ENCODE measurements at places on chromosomes 11 and 22.
A peak's percentile ranks its signal among the peaks of the same experiment; 100 is the strongest.

DNA sequence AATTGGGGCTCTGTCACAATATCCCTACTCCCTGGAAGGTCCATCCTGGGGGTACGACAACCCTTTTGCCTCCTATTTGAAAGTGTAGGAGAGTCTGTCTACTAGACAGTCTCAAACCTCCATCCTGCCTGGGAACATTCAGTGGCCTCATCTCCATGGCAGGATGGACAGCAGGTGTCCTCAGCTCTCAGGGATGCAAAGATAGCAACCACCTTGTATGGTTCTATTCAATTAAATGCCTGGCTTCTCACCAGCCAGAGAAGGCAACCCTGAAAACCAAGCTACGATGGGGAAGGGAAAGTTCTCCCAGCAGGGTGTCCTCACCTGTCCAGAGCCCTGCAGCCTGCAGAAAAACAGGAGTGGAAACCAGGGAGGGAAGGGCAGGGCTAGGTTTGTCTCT lies 164.9 kb downstream of the MIAT start:
- no peak for DNase-seq

DNA sequence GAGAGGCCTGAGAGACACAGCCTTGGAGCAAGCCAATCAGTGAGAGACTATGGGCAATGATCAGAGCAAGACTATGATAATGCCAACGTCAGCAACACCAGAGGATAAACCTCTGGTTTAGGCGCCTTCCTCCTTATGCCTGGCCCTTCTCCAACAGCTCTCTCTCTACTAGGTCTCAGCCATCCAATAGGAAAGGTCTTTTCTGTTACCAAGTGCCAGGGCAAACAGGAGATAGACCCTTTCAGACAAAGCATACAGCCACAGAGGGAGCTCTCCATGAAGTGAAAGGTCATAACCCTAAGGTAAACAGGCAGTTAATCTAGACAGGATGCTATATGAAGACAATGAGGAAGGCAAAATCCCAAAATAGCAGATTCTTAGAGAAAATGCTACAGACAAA lies 9.5 kb downstream of the STK33 start:
- DNase-seq = no peak

- no peak for DNase-seq
Measured at GRCh38 chr11:75068993-75069392, 27.7 kb downstream of the OR2AT4 start.

GRCh38 chr11:22807855-22808570 lies 21.6 kb downstream of the SVIP start:
- DNase-seq = no peak

GRCh38 chr11:33376331-33377310 lies 119.4 kb downstream of the HIPK3 start:
- no peak for DNase-seq

DNA sequence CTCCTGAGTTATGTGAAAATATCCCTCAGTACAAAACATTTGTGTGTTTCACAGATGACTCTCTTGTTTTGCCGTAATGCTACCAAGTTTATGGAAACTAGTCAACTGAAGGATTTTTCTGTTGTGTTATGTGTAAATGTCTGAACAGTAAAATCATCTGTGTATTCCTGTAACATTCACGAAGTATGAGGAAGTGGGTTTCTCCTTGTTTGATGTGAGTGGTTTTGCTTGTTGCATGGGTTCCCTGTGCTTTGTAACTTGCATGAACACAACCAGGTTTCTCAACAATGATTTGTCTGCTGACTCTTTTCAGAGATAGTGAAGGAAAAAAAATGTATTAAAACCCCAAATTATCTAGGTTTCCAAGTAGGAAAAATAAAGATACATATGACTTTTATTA lies 138.1 kb downstream of the PGR start:
- DNase-seq = no peak

- DNase-seq = peak; percentile 17
Measured at GRCh38 chr11:33779849-33780528, 5.7 kb upstream of the FBXO3 start.

DNA sequence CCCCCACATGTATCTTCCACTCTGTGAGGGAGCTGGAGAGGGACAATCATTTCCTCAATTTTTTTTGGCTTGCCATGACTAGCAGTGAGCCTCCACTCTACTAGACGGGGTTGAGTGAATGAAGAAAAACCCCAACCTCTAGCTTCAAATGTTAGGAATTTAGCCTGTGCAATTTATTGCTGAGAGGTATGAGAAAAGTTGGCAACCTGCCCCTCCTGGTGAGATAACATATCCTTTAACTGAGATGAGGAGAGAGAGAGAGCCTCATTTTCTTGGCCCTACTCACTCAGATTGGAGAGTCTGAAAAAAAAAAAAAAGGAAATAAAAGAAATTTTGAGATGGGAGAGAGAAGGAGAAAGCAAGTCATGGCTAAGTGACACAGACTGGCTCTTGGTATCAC lies 218.2 kb upstream of the CARD18 start:
- DNase-seq = no peak

GRCh38 chr11:66112041-66112491 lies 42.0 kb downstream of the PACS1 start:
- no peak for DNase-seq

DNA sequence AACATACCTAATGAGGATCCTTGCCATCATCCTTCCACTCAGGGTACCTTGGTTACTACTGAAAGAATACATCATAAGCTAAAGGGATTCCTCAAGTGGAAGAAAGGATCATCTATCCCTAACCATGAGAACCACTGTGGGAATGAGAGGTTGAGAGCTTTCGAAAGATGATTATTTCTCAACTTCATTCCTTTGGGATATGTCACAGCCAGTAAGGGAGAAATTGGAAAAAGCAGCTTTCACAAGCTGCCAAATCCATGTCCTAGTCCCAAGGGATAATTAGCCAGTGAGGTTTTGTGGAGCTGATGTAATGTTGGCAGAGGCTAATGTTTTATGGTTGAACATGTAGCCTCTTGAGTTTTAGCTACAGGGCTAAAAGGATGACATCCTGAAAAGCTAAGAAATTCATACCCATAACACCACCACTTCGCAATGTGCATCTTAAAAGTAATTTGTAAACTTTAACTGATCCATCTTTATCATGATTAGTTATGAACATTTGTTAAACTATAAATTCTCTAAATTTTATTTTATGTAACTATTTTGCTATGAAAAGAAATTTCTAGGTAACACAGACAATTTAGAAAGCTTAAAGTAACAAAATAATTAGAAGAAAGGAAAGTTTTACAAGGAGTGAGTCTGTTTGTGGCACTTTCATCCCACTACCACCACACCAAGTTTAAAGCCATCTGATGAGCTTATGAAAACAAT lies 123.9 kb downstream of the MRTFA start:
- no peak for DNase-seq

- DNase-seq = no peak
Measured at GRCh38 chr11:63906585-63906984, 10.4 kb downstream of the RCOR2 start.

DNA sequence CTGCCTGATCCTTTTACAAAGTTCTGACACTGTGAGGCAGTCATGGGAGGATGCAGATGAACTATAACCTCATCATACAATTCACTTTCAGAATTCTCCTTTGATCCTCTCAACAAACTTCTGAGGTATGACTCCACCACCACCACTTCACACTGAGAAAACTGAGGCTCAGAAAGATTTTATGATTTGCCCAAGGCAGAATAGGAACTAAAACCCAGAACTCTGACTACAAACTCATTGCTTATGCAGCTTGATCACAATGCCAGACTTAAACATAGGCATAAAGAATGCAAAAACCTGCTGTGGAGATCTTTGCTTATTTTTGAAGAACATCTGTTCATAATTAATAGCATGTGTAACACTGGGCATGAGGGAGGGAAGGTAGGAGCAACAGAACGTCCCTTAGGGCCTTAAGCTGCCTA lies 20.4 kb downstream of the FAM168A start:
- DNase-seq = no peak

DNA sequence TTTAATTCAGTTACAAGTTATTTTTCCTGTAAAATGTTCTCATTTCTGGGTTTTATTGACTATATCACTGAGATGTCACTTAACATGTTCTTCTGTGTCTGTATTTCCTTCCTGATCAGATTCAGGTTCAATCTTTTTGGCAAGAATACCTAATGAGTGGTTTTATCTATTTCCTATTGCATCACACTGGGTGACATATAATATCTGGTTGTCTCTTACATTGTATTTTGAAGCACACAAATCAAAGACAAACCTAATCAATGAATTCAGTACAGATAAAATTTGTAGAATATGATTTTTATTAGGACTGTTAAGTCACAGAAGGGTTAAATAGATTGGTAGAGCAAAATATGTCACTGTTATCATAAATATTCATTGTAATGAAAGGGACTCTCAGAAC lies 60.4 kb downstream of the BCL2L13 start:
- DNase-seq = no peak

DNA sequence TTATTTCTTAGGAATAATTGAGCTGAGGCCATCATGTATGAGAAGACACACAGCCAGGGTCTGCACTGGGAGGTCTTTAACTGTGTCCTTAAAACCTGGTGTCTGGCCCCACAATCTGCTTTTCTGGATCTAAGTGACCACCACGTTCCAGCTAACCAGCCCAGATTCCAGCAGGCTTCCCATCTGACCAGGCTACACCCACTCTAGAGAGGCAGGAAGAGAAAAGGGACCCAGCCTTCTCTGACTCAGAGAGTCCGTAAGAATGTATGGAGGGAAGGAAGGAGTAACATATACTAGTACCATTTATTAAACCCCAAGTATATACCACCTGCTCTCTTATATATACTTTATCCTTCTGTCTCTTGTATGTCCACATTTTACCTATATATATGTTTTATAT lies 80.1 kb downstream of the LDLRAD3 start:
- no peak for DNase-seq

- no peak for DNase-seq
Measured at GRCh38 chr11:126485986-126486635, 130.6 kb downstream of the ST3GAL4 start.

DNA sequence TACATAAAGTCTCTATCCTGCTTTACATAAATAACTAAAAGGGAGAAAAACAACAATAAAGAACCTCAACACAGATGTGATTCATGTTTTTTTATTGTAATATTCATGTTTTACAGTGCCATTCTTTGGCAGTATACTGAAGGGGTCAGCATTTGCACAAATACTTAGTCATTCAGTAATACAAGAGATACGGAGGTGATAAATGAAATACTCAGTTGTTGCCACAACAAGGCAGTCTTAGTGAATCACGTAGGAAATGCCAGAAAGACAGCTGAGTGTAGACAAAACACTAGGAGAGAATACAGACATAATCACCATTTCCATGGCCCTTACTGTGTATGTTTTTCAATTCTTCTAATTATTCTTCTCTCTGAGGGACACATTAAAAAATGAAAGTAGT lies 910.4 kb downstream of the METTL15 start:
- peak; percentile 39 for DNase-seq

DNA sequence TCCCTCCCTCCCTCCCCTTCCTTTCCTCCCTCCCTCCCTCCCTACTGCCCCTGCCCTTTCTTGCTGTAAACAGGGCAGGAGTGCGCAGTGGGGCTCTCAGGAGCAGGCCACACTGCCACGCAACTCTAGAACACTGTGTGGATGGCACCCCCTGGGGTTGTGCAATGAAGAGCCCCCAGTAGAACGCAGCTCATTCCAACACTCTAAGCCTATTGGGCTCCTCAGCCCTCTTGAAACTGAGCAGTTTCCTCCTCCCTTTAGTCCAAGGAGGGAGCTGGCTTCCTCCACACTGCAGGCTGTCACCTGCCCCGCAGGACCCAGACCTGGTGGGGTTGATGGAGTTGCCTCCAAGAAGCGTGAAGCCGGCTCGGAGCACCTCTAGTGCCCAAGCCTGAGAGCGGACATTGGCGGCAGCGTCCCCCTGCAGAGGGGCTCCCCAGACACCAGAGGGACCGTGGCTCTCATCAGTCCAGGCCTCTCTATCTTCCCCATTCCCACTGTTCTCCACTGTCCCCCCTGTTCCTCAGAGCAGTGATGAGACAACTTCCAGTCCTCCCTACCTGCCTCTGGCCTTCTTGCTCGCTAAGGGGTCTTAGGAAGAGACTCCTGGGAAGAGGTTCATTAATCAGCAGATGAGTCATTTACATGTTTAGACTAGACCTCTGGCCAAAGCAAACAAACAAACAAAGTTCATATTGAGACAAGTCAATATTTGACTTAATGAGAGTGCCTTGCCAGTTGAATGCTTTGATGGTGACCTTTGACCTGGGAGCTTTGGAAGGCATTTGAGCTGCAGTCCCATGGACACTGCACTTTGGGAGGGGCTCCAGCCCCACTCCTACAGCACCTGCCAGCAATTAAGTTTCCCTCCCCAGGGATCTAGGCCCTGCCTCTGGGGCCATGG lies 64.0 kb downstream of the RPUSD4 start:
- DNase-seq = no peak

GRCh38 chr11:74492084-74492483 lies 1.4 kb downstream of the LIPT2 start:
- DNase-seq = no peak

DNA sequence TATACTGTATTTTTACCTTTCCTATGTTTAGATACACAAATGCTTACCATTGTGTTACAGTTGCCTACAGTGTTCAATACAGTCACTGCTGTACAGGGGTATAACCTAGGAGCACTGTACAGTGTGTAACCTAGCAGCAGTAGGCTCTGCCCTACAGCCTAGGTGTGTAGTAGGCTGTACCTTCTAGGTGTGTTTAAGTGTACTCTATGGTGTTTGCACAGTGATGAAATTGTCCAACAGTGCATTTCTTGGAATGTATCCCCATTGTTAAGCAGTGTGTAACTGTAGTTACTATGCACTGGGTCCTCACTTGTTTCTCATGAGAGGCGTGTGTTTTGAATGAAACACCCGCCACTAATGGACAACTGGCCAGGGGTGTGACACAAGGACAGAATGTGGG lies 269.0 kb downstream of the OPCML start:
- DNase-seq = no peak

DNA sequence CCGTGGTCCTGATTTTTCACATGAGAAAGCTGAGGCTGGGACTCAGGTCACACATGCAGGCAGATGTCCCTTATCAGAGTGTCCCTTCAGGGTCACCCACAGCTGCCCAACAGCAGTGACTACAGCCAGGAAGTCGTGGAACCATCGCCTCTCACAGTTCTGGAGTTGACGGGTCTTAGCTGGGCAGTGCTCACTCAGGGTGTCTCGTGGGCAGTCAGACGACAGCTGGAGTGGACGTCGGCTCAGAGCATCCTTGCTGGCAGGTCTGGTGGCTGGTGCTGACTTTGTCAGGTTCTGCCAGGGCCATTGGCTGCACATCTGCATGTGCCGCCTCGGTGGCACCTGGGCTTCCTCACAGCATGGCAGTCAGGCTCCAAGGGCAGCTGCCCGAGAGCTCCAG lies 35.6 kb upstream of the TH start:
- no peak for DNase-seq

- DNase-seq = peak; percentile 55
Measured at GRCh38 chr11:8099291-8099899, 18.4 kb downstream of the TUB start.

GRCh38 chr11:125465701-125466100 lies 30.4 kb downstream of the FEZ1 start:
- no peak for DNase-seq

DNA sequence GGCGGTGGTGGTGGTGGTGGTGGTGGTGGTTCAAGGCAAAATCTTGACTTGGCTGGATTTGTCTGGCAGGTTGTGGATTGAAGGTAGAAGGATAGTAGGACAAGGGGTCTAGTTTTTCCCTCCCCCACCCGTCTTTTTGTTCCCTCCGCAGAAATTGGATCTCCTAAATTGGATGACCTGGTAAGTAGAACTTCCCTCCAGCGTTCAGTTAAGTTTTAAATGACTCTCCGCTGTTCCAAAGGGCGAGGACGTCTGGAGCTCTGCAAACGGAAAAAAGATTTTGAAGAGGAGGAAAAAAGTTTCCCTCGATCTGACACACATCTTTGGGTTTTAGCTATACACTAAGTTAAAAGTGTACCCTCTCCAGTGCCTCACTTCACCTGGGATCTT lies 422 bp upstream of the LGR4 start:
- DNase-seq = no peak

GRCh38 chr11:62854825-62855570 lies 15.6 kb upstream of the WDR74 start:
- DNase-seq = no peak

Data from HTR-8/SVneo (cell line).